Suppressor macrophage treated with lipopolysaccharide for 1 hour (primary cell): ENCODE measurements at places on chromosomes 3 and 15.
A peak's percentile ranks its signal among the peaks of the same experiment; 100 is the strongest.

DNA sequence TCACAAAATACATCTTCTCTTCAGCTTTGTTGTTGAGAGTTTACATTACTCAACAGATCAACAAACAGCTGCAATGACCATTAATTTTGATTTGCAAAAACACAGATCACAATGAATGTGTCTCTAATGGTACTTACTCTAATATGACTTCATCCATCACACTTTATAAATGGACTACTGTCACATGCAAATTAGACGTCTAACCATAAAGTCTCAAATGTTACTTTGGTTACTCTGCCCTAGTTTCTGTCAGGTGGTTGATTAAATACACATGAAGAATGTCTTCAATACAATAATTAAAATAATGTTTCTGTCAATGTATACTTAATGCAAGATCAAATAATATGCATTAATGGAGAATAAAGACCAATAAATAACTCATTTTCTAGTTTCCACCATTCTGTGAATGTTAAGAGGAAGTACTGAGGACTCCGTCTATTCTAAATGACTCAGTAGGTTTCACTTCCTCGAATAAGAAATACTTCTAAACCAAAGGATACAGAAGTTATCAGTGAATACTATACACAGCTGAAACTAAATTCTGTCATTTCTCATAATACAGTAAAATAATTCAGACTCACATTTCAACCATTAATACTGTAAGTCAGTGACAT is 145.8 kb downstream of the CBLB start:
- peak; percentile 57 for DNase-seq

- peak; percentile 73 for DNase-seq
Observed at GRCh38 chr15:76140074-76140464, 80.3 kb downstream of the TMEM266 start.

- no peak for DNase-seq
Observed at GRCh38 chr3:171556574-171557145, 96.5 kb upstream of the TNIK start.

DNA sequence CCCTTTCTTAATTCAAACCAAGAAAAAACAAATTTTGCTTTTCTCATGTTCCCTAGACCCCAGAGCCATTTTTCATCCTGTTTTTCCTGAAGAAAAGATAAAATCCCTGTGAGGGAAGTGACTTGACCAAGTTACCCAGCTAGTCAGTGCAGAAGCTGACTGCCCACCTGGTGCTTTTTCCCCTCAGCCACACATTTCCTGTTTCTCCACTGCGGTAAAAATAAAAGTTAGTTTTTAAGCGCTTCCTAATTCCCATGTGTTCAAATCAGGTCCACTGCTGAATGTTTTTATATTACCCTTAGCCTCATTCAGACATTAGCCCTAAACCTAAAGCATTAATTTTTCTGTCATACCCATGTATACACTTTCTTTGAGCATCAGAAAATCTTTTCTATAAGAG is 26.1 kb downstream of the PPP2R3A start:
- DNase-seq = peak; percentile 26

DNA sequence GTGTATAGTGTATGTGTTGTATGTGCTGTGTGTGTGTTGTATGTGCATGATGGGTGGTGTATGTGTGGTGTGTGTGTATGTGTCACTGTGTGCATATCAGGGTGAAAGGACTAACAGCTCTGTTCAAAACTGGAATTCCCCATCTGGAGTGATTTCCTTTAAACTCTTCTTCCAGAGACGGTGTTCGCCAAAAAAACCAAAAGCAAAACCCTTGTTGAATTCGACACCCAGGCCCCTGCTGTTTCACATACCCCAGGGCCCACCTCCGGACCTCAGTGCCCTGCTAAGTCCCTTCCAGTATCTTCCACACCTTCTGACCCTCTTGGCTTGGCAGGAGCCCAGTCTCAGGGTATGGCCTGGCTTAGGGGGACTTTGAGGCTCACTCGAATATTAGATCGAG is 44.9 kb upstream of the SEC13 start:
- DNase-seq = peak; percentile 60

DNA sequence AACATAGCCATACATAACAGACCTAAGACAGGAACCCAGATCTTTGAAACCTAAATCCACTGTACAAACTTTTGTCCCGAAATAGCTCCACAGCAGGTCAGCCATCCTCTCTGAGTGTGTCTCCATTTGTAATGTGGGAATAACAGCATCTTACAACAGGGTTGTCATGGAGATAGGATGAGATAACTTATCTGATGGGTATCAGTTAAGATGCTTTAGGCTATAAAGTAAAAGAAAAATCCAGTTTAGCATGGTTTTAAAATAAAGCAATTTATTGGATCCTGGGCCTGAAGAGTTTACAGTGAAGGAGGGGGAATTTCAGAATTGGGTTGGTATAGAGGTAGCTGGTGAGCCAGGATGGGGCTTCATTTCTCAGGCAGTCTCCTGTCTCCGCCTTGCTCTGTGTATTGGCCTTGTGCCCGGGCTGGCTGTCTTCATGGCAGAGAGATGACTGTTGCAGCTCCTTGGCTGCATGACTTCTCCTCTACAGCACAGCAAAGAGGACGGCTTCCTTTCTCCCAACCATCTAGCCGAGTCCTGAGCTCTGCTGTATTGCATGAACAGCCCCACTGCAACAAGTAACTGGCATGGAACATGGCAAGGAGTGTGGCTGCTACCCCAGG is 131.9 kb upstream of the PROK2 start:
- DNase-seq = no peak

DNA sequence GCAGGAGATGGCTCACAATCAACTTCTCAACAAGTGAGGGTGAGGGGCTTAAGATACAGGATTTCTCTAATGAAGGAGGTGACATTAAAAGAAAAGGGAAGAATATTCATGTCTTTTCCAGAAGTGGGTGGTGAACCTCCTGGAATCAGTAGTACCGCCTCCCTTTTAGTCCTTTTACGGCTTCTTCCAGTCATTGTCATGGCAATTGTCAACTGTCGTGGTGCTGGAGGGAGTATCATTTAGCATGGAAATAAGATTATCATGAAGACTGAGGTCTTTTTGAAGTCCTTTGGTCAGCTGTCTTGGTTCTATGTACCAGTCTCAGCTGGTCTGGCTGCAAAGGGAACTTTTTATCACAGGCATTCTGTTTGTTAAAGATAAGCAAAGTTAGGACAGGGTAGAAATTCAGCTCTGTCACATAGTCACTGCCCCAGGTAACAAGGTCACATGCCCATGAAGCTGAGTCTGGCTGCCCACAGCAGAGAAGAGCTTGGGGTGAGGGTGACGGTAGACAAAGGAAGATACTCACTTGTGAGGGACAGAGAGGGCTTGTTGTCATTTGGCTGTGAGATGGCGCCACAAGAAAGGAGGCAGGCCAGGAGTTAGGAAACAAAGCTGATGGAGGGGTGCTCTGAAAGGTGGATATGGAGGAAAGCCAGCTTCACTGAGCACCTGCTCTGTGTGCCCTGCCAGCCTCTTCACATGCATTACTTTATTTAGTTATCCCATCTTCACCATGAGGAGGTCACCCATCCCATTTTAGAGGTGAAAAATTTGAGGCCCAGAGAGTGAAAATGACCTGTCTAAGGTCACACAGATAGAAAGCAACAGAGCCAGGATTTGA is 228.2 kb upstream of the TRIM42 start:
- DNase-seq = no peak

- no peak for DNase-seq
Observed at GRCh38 chr3:42292009-42292408, 26.0 kb upstream of the CCK start.

DNA sequence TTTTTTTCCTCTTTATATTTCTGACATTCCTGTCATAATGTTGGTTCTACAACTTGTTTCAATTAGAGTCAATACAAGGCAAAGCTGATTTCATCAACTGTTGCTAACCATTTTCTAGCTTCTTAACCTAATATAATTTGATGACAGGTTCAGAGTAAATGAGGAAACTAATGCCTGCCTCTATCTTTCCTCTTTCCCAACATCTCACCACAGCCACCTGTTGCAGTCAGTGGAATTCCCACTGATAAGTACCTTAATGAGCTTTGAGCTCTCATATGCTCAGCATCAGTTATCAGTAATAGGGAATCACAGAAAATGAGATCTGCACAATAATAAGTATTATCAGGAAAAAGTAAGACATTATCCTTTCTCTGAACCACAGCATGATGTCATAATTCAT is 241.9 kb downstream of the MEIS2 start:
- no peak for DNase-seq

DNA sequence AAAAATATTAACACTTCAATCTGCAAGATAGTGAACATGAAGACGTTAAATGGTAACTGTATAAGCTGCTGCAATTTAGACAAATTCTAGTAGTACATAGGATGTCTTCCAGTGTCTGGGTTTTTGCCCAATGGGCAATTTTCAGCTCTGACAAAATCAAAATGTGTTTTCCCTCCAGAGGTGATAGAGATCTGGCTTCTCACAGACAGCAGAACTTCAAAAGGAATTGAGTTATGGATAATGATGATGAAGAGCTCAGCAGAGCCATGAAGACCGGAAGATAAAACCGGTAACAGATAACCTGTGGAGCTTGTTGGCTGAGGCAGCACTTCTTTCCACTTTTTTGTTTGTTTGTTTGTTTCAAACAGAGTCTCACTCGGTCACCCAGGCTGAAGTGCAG is 89.4 kb upstream of the NTRK3 start:
- DNase-seq = no peak

GRCh38 chr3:24401090-24401810 is 93.4 kb downstream of the THRB start:
- DNase-seq = no peak

GRCh38 chr15:65368302-65369211 is 9.2 kb downstream of the IGDCC3 start:
- DNase-seq = no peak

- no peak for DNase-seq
Observed at GRCh38 chr3:130950124-130950523, 56.2 kb downstream of the ATP2C1 start.

GRCh38 chr15:70466895-70467529 is 296.3 kb downstream of the UACA start:
- peak; percentile 68 for DNase-seq

- no peak for DNase-seq
Observed at GRCh38 chr15:73608475-73608874, 24.7 kb downstream of the NPTN start.

DNA sequence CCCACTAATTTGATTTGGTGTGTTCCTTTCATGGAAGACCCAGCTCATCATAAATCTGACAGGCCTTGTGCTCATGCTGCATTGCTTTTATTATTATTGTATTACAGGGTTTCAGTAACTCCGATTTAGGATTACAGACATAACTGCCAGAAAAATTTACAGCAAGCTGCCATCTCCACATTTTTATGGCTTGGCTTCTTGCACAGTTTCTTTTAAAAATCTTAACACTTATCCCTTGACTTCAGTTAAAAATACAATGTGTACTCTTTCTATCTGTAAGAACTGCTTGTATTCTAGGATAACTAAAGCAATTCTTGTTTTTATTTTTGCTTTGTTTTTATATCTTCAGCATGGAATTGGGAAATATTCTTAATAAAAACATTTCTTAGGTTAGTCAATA is 612.2 kb downstream of the DIPK2A start:
- no peak for DNase-seq

- no peak for DNase-seq
Observed at GRCh38 chr15:67944010-67944641, 104.3 kb upstream of the RNU6-1 start.

DNA sequence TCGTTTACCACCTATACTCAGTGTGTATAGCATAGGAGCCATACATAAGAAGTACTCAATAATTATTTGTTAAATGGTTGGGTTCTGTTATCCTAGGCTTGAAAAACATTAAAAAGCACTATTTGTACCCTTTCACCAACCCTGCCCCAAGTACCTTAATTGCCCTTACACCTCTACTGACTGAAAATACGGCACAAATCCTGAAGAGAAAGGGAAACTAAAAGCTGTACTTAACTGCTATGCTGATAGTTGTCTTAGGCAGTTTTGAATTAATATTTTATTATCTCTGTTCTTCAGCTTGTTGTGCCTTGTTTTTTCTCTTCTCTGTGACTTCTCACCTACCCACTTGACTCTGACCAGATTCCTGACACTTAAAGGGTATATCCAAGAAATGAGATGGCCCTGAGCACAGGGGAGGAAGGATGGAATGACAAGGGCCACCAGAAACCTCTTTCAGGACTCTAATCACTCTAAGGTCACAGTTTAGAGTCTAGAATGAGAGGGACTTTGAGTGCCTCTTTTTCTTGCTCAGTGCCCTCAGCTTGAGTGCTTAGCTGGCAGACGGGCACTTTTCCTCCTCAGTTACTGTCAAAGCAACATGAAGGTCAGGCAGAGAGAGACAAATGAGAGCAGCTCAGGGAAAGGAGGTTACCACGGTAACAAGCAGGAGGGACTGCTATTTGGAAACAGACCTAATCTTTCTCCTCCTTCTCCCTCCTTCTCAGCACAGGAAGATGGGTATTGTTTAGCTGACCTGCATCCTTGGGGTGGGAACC is 136.5 kb downstream of the ZNF609 start:
- DNase-seq = no peak

GRCh38 chr15:93298901-93299300 is 209.9 kb upstream of the RGMA start:
- DNase-seq = peak; percentile 25

DNA sequence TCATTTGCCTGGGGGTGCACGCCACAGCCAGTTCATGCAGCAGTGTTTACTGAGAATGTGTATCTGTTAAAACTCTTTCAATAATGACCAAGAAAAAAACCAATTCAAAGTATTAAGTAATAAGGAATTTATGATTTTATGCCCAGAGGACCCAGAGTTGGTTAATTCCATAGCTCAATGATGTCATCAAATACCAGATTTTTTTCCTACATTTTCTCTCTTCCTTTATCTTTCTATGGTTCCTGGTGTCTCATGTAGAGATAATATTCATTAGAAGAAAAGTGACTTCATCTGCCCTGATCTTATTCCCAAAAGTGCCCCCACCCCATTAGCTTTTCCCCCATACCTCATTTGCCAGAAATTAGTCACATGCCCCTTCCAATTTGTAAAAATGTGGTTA is 44.6 kb upstream of the LMCD1 start:
- no peak for DNase-seq

DNA sequence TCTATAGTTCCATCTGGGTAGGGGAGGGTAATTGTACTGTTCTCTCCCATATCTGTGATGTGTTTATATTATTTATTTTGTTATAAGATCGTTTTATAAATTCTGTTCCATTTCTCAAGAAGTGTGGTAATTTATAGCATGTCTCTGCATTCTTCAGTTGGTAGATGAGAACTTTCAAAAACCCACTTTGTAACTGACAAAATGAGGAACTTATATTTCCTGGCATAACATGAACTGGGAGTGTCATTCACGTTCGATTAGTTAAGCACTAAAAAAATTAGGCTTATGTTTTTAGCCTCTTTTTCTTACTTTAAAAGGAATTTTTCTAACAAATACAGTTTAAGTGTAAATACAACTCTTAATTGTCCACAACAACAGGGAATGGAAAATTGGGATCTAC is 230.8 kb downstream of the CGGBP1 start:
- no peak for DNase-seq

DNA sequence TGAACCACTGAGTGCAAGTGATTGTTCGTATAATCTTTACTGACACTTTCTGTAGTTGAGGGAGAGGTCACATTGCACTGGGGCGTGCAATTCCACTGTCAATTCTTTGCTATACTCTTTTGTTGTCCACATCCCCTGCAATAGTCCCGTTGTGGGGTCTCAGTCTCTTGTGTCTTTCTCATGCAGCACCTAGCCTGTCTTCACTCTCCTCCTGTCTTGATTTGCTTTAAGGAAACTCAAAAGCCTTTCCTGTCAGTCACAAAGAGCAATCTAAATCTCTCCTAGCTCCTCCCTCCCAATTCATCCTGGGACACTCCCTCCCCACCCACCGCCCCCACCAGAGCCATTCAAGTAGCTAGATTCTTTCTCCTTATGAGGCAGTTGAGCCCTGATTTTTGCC is 13.2 kb upstream of the TMEM158 start:
- DNase-seq = no peak
